ENCODE measurements at places on chromosomes 1 and 21.

GRCh38 chr1:181846681-181847080, 214.8 kb downstream of the ZNF648 start:
- DNase-seq: no peak

GRCh38 chr1:20729990-20730689, 2.4 kb downstream of the SH2D5 start:
- DNase-seq: no peak

- DNase-seq: no peak
Observed at GRCh38 chr1:3265835-3266805, 188.3 kb upstream of the ARHGEF16 start.

- no peak for DNase-seq
Observed at GRCh38 chr1:201329286-201329685, 46.0 kb downstream of the PKP1 start.

- DNase-seq: no peak
Observed at GRCh38 chr1:167681024-167681423, 40.8 kb upstream of the MPZL1 start.

GRCh38 chr1:10553118-10553517, 78.4 kb downstream of the PEX14 start:
- no peak for DNase-seq

DNA sequence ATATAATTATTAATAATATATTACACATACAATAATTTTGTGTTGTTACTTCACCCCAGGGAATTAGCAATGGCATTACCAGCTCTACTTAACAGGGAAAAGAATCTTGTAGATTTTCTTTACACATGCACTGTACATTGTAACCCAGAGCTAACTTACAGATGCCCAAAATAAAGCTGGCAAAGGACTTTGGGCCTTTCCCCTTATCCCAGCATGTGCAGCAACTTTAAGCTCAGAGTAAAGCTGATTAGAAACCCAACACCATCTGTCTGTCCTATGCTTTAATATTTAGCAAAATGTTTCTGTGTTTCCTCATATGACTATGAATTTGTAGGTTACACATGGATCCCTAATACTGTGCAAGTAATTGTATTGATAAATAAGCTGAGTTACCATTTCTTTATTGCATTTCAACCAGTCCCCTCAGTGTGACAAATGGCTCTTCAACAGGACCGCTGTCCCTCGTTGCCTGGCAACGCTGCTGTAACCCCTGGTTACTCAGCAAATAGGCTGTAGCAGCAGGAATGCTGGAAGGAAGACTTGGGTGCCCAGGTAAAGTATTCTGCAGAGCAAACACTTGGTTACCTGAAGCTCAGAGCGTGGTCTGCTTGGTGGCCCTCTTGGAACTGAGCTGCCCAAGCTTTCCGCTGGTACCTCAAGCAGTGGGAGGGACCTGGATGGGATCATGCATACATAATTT, at the start of gene USH2A:
Gene USH2A (minus strand): TSS at position 628 of the 700 bp plus-strand sequence. CDS start 1,112 bp downstream, outside the sequence.
- no peak for DNase-seq

DNA sequence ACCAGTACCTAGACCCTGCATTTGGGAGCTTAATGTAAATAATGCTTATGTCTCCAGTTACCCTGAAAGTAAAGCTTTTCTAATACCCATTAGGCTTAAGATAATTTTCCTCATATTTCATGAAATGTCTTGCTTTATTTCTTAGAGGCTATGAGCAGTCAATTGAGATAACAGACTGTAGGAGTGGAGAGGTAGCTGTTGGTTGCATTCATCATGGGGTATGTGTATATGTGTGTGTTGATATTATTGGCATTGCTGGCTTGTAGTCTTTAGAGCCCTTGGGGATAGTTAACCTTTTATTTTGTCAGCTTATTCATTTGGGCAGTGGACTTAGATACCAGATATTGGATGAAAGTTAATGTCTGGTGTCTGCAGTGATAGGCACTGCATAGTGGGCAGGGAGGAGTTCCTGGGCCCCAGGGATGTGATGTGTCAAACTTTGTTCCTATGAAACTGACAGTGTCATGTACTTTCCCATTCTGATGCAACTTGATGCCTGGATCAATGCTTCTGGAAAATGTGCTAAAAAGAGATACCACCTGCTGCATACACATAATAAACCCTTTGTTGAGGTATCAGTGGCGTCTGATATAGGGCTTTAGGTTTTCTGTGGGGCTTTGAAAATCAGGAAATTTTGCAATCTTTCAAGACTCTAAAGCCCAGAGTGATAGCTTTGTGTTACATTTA, 83.9 kb downstream of the MAST2 start:
- DNase-seq: no peak

DNA sequence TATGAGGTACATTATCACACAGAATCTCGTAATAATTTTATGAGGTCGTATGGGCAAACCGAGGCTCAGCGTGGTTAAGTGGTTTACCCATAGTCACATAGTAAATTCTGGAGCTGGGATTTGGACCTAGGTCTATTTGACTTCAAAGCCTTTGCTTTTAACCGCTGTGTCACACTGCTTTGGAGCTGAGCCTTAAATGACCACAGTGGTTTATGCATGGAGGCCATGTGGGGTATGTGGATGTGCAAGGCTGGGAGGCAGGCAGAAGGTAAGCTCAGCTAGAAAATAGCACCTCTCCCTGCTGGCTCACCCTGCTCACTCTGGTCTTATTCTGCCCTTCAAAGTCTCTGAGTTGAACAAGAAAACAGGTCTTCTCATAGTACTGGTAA, 269.5 kb downstream of the TRABD2B start:
- DNase-seq: no peak

- no peak for DNase-seq
Observed at GRCh38 chr1:229642970-229643369, 16.9 kb downstream of the URB2 start.

GRCh38 chr1:220717800-220718640, 27.9 kb downstream of the C1orf115 start:
- DNase-seq: no peak

DNA sequence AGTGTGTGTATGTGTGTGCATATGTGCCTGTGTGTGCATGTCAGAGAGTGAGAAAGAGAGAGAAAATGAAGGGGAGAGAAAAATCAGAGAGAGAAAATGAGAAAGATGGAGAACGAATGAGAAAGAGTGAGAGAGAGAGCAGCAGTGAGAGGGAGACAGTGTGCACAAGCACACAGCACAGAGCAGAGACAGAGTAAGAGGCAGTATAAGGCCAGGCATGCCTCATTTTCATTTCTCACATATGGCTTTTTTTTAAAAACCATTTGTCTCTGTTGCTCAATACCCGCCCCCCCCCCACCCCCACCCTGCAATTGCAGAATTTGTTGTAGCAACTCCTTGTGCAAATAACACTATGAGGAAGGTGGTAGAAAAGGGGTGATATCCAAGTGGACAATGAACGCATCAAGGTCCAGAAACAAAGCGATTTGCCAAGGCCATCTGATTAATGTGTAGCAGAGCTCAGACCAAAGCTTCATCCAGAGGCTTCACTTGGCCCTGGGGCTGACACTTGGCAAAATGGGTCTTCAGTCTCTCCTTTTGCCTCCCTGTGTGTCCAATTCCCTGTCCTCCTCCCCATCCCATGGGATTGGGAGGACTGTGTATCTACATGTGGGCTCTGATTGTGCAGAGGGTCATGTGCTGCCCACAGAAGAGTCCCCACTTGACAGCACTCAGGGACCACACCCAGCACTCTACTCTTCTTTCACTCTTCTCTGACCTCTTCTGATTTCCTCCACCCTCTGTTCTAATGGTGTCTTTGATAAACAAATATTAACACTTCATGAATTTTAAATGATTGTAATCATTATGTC, 38.9 kb upstream of the HSD3B1 start:
- DNase-seq: no peak

Measured in activated T-helper 1 cell treated with anti-CD3 and anti-CD28 coated beads, Interleukin-2, amount 50 U/mL, for 16 hours (primary cell).